ENCODE measurements at places on chromosomes 16 and 17.

- no peak for DNase-seq
Observed at GRCh38 chr16:86528061-86528929, 18.0 kb downstream of the FOXF1 start.

- no peak for DNase-seq
Observed at GRCh38 chr16:25366078-25366477, 108.4 kb upstream of the ZKSCAN2 start.

GRCh38 chr16:57900796-57901479, 70.0 kb downstream of the CNGB1 start:
- no peak for DNase-seq

DNA sequence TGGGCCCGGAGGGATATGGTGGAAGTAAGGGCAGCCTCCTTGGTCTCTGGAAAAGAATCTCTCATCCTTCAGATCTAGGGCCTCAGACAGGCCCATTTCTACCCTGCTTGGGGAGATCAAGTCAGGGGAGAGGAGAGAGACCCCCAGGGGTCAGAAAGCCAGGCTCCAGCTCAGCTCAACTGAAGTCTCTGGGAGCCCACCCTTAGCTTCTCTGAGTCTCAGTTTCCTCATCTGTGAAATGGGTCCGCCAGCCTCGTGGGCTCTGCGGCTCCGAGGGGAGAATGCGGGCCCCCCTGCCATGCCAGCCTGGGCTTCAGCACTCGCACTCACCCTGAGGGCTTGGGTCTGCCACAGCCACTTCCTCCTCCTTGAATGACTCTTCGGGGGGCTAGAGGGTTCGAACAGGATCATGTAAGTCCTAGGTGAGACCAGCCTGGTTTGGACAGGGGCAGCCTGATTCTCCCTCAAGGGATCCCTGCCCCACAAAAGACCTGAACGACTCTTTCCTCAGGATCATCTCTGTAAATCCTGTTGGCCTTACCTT, 6.7 kb downstream of the CNGB1 start:
- DNase-seq = no peak

DNA sequence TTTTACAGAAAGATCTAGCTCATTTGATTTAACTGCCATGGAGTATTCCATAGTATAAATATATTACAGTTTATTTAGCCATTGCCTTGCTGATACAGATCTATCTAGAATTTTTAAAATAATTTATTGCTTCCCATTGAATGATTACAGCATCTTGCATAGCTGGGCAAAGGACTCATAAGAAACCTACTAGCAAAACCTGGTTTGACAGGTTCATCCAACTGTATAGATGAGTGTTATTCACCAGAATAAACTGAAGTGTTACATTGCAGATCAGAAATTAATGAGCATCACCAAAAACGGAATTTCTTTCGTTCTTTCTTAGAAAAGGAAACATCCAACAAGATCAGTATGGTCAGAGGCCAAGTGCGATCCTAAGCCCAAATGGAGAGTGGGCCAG, 202.2 kb upstream of the CACNG5 start:
- DNase-seq = no peak

DNA sequence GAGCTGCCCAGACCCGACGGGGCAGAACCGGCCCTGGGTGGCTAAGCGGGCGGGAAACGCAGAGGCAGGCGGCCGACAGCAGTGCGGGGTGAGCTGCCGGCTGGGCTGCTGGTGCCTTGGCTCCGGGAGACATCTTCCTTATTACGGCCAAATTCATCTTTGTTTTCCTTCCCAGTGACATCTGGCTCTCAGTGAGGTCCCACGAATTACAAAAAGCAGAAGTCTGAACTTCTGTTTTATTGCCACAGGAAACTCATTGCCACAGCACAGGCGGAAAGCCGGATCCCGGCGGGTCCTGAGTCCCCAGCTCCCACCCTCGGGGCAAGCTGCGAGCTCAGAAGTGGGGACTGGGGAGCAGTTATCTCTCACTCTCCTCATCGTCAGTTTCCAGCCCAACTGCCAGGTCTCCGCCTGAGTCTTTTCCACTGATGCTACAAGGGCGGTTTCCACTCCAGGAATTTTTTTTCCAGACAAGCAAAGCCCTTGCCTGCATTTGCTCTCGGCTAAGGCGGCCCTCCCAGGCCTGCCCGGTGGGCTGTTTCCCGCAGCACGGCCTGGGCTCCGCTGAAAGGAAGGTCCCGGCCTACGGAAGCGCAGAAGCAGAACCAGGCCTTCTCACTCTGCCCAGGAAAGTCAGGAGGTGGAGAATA, 40.3 kb downstream of the CBFA2T3 start:
- DNase-seq = no peak

GRCh38 chr16:19179546-19180490, 11.8 kb downstream of the SYT17 start:
- peak; percentile 19 for DNase-seq

DNA sequence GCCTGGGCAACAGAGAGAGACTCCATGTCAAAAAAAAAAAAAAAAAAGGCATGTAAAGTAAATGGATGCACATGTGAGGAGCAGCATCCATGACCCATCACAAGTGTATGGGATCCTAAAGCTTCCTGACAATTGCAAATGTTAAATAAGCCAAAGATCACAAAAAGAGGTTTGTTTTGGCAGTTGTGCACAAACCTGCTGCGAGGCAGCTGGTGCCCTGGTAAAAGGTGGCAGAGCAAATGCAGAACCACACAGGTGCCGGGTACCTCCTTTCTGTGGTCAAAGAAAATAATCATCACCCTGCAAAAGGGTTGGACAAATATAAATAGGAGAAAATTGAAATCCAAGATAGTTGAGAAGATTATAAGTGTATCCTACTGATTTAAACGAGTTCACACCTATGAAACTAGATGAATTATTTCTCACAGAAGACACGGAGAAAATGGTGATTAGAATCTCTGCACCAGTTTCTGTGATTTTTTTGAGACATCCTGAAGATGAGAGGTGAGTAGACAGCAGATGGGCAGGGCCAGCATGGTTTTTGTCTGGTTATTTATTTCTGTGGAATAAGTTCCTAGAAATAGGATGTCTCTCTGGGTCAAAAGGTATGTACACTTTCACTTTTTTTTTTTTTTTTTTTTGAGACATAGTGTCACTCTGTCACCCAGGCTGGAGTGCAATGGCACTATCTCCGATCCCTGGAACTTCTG, 291.3 kb downstream of the CDH13 start:
- DNase-seq = no peak

- DNase-seq = peak; percentile 79
Observed at GRCh38 chr17:31392002-31392855, 754 bp downstream of the RAB11FIP4 start.

- no peak for DNase-seq
Observed at GRCh38 chr16:2949705-2950352, 14.2 kb upstream of the KREMEN2 start.

GRCh38 chr16:49419006-49419405, 45.4 kb downstream of the C16orf78 start:
- DNase-seq = no peak

DNA sequence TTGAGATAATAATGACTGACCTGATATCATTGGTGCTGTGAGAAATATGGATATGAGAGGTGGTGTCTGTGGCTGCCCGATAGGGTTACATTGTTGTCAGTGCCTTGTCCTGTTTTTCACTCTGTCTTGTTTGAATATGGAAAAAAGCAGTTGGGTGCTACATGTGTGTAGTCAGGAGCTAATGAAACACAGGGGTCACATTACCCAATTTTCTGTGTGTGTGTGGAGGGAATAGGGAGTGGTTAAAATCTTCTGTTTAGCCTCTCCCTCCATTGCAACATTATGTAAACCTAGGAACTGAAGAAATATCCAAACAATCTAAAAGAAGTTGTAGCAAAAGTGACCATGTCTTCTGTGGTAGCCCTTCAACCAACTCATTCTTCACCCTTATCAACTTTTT, 527.7 kb upstream of the SOX9 start:
- peak; percentile 69 for DNase-seq

DNA sequence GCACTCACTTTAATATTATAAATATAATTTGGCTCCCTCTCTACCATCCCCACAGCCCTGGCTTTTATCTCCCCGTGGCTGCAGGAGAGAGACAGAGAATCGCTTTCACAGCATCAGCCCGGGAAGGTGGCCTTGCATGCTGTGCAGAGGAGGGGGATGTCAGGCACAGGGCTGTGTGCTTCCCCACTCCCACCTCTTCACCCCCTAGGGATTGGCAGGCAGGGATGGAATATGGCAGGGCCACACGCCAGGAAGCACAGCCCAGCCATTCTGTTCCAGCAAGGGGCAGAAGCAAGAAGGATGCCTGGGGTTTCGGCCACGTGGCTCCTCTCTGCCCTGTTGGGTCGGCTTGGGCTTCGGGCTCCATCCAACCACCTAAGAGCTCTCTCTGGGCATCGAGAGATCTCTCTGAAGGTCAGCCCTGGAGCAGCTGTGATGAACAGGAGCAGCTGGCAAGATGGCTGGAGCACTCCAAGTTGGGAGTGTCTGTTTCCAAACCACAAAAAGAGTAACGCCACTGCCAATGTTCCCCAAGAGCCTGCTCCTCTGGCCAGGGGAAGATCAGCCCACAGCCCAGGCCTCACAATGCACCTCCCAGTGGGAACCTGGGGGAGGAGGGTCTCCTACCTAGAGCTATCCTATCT, 223.2 kb downstream of the C16orf78 start:
- DNase-seq = no peak

DNA sequence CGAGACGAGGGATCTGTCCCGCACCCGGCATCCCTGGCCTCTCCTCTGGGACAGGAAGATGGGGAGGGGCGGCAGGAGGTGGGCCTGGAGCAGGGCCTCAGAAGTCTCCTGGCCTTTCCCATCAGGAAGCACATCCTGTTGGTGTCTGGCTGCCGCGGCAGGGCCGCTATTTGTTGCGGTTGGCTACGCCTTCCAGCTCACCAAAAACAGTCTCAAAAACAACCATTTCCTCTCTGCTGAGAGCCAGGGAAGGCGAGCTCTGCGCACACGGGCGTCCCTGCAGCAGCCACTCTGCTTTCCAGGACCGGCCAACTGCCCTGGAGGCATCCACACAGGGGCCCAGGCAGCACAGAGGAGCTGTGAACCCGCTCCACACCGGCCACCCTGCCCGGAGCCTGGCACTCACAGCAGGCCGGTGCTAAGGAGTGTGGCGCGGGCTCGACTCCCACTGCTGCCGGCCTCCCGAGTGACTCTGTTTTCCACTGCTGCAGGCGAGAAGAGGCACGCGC, at the start of gene TMEM204:
TSS of gene TMEM204 (plus strand) at position 224 of the 509 bp plus-strand sequence. CDS start 610 bp downstream, outside the sequence.
- DNase-seq = no peak

GRCh38 chr17:30226878-30227277, 8.6 kb downstream of the SLC6A4 start:
- DNase-seq = peak; percentile 21

GRCh38 chr16:74052016-74052415, 244.6 kb upstream of the PSMD7 start:
- no peak for DNase-seq

DNA sequence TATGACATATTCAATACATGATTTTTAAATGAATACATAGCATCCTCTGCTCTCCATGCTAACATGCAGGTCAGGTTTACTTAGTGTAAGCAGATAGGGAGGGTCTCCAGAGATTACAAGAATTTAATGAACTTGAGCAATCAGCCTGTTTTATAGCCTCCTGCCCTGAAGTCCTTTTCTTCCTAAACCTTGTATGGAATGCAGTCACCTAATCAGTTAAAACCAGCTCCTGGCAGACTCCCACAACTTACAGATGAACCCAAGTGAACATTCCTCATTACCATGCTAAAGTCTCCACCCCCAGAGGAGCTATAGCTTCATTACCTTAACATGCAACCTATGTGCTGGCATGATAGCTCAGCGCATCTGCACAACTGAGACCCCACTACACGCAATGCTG, 48.5 kb upstream of the RBBP6 start:
- no peak for DNase-seq

DNA sequence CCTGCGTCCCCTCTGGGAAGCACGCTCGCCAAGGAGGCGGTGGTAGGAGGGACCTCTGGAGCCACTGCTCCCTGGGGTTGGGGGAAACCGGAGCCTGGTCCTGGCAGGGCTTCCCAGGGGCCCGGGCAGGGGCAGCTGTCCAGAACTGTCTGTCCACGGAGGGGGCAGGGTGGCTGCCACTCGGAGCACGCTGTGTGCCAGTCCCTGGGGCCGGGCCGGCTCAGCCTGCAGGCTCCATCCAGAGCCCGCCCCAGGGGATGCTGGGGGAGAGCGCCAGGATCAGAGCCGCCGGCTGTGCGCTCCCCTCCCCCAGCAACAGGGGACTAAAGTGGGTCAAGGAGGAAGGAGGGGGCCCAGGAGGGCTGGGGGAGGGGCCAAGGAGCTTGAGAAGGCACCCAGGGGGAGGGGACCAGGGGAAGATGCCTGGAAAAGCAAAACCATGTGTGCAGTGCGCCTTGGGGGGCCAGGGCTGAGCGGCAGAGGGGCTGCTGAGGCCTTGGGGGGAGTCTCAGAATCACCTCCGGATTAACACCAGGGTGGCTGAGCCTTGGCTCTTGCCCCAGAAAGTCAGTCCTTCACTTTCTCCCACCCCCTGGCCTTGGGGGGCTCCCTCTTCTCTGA, 21.3 kb downstream of the ZNF423 start:
- DNase-seq = no peak

- DNase-seq = peak; percentile 68
Observed at GRCh38 chr16:67428146-67428731, 2.7 kb upstream of the HSD11B2 start.

DNA sequence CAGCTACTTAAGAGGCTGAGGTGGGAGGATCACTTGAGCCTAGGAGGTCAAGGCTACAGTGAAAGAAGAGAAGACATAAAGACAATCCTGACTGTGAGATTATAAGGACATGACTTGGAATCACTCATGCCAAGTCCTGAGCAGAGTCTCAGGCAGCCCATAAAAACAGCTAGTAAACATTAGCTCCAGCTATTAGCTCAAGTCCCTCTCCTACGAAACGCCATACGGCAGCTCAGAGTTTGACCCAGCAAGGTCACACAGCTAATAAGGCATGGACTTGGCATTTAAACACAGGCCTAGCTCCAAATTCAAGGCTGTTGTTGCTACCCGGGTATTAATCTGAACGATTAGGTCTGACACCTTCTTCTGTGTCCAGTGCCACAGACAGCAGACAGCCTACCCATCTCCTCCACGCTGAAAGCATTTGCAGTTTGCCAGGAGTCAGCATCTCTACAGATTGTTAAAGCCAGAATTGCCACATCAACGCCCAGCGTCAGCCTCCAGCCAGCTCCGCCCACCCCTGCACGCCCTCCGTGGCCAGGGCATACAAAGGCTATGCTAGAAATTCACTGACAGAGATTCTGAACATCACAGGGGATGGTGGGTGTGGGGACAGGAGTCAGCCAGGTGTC, 9.9 kb upstream of the TMEM114 start:
- no peak for DNase-seq

DNA sequence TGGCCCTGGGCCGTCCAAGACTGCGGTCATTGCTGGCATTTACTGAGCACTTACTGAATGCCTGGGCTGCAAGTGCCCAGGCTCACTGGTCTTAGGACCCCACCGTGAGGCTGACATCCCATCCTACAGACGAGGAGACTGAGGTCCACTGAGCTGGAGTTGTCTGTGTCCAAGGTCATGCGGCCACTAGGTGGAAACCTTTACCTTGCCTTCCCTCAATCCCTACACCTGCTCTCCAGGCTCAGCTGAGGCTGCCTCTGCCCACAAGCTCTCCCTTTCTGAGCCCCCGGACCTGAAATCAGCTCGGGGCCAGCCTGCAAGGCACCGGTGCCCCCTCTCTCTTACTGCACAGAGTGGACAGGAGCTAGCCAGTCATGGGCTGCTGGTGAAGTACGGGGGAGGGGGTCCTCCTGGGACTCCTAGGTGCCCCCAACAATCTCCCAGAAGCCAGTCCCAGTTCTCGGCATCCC, 1.5 kb downstream of the CASKIN1 start:
- DNase-seq = peak; percentile 71
